GM04503 (cell line): ENCODE measurements at places on chromosomes 1 and 21.

GRCh38 chr1:214248311-214249085, 32.5 kb upstream of the SMYD2 start:
- no peak for DNase-seq

DNA sequence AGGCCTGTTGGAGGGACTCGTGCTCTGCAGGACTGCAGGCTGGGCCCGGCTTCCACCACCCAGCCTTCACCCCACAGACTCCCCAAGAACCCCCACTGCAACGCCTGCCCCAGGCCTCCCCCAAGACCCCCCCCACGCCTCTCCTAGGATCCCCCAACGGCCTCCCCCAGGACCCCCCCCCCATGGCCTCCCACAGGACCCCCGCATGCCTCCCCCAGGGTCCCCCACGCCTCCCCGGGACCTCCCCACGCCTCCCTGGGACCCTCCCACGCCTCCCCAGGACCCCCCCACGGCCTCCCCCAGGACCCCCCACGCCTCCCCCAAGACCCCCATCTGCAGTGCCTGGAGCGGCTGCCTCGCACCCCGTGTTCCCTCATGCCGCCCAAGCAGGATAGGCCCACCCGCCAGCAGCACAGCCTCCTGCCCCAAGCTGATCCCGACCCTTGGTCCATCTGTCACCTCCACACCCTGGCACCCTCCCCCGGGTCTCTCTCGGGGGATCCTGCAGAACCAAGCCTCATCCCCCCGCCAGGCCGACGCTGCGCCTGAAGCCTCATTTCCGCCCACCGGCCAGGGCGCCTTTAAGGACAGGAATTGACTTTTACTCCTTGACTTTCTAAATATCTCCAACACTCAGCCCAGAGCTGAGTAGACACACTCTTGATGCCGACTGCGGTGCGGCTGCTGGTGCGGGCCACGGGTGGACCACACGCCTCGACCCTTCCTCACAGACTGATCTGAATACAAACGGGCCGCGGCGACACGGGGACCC, 14.1 kb upstream of the RNF223 start:
- DNase-seq = no peak

DNA sequence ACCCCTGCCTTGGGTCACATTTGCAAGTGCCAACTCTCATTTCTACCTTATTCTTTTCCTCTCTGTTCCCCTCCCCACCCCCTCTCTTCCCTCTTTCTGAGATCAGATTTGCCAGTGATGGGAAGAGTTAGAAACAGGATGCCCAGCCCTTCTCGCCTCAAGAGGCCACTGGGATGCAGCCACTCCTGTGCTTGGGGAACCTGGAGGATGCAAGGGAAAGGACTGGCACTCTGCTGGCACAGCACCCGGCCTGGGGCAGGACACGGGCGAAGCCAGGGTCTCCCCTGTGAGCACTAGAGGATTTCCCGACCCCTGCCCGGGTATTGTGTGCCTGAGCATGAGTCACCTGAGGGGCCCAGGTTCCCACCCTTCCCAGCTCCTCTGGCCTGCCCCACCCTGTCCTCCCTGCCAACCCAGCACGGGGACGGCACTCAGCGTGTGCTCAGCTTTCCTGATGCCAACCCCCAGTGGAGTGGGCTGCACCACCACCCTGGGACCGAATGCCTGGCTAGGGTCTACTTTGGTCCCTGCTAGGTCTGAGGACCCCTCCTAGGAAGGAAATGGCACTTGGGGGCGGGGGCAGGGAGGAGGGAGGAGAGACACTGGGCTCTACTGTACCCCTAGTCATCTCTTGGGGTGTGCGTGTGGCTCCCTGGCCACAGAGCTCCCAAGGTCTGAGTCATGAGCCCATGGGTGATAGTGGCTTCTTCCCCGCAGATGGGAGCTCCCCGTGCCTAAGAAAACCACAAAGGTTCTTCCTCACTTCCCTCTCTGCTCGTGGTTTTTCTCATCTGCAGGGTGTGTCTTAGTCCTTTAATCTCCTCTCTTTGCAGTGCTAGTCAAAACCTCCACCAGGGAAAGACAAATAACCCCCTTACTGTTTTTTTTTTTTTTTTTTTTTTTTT, 12.4 kb downstream of the LMNA start:
- DNase-seq = peak; percentile 94

GRCh38 chr1:19484338-19484797, 971 bp downstream of the CAPZB start:
- DNase-seq = no peak

DNA sequence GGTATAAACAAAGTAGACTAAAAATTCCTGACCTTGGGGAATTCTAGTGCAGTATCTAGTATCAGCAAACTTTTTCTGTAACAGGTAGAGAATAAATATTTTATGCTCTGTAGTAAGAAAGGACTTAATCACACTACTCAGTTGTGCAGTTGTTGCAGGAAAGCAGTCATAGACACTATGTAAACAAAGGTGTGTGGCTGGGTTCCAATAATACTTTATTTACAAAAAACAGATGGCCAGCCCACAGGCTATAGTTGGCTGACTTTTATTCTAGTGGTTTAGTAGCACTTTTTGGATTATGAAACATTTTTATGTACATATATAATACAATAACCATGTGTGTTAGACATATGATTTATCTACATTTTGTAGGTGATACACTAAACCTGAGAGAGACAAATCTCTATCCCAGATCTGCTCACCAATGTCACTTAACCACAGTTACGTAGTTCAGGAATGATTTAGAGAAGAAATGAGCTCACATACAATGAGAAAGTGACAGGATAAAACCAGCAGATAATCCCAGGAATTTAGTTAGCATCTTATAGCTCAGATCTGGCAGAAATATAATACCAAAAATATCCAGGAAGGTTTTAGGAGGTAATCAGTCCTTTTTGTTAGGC, 56.1 kb downstream of the MIER1 start:
- DNase-seq = no peak

DNA sequence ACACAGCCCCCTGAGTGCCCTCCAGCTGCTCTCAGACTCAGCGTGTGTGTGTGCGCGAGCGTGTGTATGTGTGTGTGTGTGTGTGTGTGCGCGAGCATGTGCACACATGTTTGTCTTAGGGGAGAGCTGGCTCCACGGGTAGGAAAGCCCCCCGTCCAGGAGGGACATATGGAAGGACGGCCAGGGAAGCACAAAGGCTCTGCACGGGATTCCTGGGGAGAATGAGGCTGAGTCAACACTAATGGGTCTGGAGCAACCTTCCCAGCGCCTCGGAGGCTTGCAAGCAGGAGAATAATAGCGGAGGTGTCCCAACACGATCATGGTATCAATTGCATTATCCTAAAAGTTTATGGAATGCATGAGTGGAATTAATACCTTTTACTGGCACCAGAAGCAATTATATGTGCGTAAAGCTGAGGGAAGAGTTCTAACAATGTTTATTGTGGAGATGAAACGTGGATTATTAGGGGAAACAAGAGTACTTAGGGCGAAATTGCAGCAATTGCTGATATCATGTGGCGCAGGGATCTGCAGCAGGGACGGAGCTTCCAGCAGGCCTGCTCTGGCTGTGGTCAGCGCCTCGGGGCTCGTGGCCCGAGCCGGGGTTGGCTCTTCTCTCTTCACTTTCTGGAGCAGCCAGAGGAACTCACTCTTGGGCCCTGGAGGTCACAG, 40.3 kb upstream of the CCDC27 start:
- no peak for DNase-seq

GRCh38 chr1:37495875-37496274, 18.7 kb downstream of the MEAF6 start:
- no peak for DNase-seq

DNA sequence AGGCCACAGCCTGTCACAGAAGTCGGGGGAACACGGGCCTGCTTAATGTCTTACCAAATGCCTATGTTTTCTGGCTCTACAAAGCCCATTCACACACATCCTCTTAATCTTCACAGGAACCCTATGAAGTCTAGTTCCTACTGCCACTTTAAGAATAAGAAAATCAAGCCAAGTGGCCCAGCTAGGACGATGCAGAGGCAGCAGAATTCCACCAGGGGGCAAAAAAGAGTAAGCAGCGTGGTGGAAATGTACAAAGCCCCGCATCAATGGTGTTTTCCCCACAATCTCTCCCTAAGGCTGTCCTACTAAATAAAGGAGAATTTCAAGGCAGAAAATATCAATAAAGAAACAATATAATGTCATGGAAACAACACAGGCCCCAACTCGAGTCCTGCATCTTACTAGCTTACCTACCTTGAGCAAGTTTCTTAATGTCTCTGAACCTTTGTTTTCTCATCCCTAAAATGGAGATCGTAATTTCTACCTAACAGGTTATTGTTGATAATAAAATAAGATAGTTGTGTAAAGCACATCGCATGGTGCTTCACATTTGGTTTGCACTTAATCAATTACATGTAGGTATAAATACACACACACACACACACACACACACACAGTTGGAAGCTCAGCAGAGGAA, 21.4 kb downstream of the SEC16B start:
- no peak for DNase-seq

- DNase-seq = no peak
Measured at GRCh38 chr1:214953901-214954616, 128.5 kb upstream of the KCNK2 start.

DNA sequence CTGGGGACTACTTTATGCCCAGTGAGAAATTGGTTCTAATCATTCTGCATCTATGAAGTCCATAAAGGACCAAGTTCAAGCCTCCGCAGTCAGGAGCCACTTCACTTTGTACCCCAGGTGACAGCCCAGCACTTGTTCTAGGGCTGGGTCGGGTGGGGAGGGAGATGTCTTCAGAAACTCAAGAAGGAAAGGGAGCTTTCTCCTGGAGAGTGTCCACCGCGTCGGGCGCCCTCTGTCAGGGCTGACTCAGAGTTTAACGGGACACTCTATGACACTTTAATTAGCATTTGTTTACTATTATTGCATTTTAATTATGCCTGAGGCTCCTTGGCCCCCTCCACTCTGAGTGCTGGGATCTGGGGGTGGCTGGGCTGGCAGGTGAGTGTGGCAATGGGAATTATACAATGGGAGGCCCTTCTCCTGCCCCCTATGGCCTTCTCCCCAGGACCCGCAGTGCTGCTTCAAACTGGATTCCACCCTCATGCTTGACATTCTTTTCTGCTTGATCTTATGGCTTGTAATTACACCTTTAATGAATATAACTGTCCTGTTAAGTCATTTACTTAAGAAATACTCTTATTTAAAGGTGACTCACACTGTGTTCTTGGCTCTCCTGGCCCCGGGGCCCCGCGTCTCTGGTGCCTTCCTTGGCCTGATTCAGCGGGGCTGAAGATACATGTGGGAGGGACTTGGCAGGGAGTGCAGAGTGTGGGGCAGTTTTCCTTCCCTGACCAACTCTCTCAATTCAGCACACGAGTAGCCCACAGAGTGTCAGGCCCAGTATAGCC, 136.6 kb downstream of the PLXNA2 start:
- DNase-seq = no peak
